ENCODE measurements at places on chromosomes 4 and X.

- no peak for DNase-seq
Measured at GRCh38 chrX:24332878-24333277, 19.0 kb upstream of the SUPT20HL2 start.

DNA sequence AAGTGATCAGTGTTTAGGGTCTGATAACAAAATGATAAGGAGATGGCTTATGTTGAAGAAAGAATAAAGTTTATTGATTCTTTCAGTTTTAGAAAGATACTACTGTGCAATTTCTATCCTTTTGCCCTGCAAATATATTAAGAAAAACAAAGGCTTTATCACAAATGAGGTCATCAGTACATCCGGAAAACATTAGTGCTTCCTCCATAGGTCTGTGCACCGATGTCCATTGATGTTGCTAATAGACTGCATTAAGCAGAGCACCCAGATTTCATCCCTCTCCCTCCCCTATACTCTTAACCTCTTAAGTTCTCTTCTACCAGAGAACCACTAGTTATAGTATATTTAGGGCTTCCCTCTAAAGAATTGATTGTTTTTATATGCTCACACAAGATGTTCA is 53.7 kb upstream of the HHIP start:
- DNase-seq, result no peak

- DNase-seq, result no peak
Measured at GRCh38 chr4:16764622-16765021, 133.8 kb downstream of the LDB2 start.

DNA sequence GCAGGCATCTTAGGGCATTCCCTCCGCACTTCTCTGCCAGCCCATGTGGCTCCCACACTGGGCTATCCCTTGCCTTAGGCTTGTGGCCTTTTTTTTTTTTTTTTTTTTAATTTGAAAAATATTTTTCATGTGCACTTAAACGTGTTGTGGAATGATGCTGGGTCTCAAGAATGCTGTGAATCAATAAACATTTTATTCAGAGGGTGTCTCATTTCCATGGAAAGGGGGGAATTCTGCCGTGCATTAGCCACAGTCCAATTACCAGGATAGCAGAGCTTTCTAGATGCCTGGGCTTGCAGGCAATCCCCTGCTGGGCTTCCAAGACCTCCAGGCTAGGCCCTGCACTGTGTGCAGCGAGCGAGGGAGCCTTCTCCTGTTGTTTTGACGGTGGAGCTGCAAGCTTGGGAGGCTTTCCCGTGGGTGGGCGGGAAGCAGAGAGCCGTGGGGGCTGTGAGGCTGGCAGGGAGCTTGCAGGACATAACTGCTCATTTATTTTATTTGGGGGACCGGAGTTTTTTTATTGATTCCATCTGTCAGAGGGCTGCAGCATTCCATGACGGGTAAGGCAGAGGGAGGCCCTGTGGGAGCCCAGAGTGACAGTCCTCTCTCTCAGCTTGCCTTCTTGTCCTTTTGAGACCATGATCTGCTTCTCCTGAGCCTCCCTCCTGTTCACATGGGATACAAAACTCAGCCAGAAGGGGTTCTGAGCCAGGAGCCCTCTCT is 2.6 kb upstream of the CPZ start:
- DNase-seq, result no peak

GRCh38 chr4:147739239-147739823 is 7.4 kb downstream of the ARHGAP10 start:
- DNase-seq, result no peak

Measured in activated CD8-positive, alpha-beta memory T cell treated with anti-CD3 and anti-CD28 coated beads for 4 hours (primary cell).